ENCODE measurements at places on chromosomes 16 and 17. TPM values are rescaled to one million over a fixed set of nuclear protein-coding genes. Genes with fewer than 3 reads are reported as not detected.

The TNK1 gene
- 5.8 TPM for total RNA-seq

The SCPEP1 gene
- total RNA-seq = 26.6 TPM

The FBXW10 gene
- total RNA-seq = 0.11 TPM

The NPIPA8 gene
- total RNA-seq = 18.7 TPM

The ABCC6 gene
- total RNA-seq = not detected

The AOC2 gene
- 2.7 TPM for total RNA-seq

The OR3A3 gene
- total RNA-seq = not detected

The BLTP2 gene
- 192 TPM for total RNA-seq

The HCRT gene
- total RNA-seq = not detected

The CDH15 gene
- not detected for total RNA-seq

The NUDT16L1 gene
- total RNA-seq = 47.7 TPM

The C16orf96 gene
- total RNA-seq = 0.11 TPM

The KRT25 gene
- total RNA-seq = not detected

Data from CD8-positive, alpha-beta memory T cell (primary cell).